ENCODE measurements at places on chromosomes 2 and 18.

- DNase-seq = no peak
Observed at GRCh38 chr2:159044804-159045286, 76.4 kb downstream of the TANC1 start.

DNA sequence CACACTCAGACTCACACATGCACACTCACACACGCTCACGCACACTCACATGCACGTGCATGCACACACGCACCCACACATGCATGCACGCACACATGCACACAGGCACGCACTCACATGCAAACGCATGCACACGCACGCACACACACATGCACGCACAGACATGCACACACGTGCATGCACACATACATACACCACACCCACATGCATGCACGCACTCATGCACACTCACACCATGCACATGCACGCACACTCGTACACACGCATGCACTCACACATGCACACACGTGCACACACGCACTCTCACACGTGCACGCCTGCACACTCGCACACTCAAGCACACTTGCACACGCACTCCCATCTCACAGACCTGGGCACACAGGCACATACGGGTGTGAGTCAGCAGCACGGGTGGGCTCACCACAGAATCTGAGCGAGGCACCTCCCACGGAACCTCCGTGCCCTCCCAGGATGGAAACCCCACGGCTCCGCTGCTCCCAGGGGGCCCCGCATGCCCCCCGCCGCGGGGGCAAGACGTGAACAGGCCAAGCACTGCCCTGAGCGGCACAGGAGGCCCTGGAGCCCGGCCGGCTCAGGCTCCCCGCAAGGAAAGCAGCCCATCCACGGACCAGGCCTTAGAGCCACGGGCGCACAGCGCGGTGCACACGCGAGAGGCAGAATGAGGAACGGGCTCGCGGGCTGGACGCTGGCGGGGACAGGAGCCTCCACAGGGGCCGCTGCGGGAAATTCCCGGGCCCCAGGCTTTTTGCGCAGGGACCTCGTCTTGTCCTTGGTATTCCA, 8.4 kb upstream of the KCNG2 start:
- DNase-seq = no peak

DNA sequence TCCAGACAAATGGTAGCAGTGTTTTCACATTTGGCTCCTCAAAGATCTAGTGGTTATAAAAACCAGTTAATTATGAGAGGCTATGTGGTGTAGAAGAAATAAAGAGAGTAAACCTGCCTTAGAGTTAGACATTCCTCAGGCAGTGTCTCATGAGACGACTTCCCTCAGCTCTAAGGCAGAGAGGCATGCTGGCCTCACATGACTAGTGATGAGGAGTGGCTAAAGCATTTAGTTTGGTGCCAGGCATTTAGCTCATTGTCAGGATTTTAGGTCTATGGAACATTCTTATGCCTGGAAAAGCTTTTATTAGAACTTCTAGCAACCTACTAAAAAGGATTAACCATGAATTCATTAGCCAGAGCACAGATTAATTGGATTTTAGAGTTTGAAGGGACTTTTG, 90.3 kb downstream of the RPRM start:
- DNase-seq = no peak

- DNase-seq = no peak
Observed at GRCh38 chr18:41410006-41410405, 545.0 kb upstream of the PIK3C3 start.

DNA sequence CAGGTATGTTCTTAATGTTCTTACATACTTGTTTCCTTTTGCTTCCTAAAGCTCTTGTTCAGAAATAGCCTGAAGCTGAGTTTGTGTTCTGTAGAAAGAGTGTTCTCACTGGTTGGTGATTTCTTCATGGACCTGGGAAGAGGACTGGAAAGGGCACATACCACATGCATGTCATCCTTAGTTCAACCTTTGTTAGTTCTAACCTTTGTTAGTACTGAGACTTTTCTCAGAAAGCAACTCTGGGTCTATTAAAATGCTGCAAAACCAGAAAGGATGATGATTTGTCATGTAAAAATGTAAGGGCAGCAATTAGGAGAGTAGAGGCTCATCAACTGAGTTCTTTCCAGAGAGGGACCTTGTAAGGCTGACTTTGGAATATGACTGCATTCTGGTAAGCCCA, 2.5 kb upstream of the FAP start:
- no peak for DNase-seq

DNA sequence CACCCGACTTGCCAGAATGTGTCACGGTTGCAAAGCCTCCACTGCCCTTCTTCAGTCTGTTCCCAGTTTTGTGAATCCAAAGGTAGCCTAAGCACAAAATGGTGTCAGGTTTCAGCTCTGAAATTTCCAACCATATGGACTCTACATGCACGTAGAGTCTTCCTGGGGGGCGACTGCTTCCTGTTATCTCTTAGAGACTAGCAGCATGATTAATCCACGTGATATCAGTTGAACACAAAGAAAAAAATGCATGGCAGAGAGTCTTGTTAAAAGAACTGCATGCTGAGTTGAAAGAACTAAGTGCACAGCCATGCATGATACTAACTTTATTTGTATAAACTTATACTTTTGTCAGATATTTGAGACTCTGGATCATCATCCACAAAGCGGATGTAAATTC, 404.4 kb downstream of the SOCS6 start:
- no peak for DNase-seq

GRCh38 chr18:79875531-79875919, 75.9 kb downstream of the SLC66A2 start:
- DNase-seq = no peak

- no peak for DNase-seq
Observed at GRCh38 chr2:200026332-200027230, 71.2 kb downstream of the MAIP1 start.

- DNase-seq = no peak
Observed at GRCh38 chr2:18395555-18395954, 164.9 kb downstream of the RDH14 start.

GRCh38 chr2:795531-796041, 118.4 kb upstream of the TMEM18 start:
- DNase-seq = no peak

All from NCI-H187 treated with DMSO at 0.1 percent for 48 hours (cell line).